ENCODE measurements at places on chromosomes 1 and 21.
A peak's percentile ranks its signal among the peaks of the same experiment; 100 is the strongest.

GRCh38 chr1:54774820-54775498 is 10.6 kb upstream of the PARS2 start:
- DNase-seq: no peak

DNA sequence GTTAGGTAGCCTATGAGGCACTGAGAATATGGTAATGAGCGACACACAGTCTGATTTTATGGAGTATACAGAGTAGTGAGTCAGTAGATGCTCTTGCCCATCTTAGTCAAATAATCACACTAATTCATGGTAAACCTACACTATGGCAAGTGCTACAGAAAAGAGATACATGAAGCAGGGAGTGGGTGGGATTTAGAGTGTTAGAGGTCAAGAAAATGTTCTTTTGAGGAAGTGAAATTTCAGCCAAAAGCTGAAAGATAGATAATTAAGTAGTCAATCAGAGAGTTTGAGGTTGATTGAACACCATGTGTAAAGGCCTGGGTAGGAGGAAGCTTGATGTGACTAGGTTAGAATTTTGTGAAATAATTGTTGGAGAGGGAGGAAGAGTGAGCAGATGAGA is 14.7 kb downstream of the MDM4 start:
- no peak for DNase-seq

DNA sequence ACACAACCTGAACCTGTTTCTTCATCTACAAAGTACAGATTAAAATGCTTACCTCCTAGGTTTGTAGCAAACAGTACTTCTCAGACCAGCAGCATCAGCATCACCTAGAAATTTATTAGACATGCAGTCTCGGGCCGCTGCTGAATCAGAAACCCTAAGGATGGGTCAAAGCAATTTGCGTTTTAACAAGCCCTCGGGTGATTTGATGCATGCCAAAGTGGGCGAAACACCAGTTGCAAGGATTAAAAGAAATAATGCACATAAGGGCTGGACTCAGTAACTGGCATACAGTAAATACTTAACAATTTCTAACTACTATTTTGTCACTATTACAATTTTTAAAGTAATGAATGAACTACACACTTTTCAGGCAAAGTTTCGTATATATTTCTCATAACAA is 47.5 kb downstream of the SH3GLB1 start:
- no peak for DNase-seq

DNA sequence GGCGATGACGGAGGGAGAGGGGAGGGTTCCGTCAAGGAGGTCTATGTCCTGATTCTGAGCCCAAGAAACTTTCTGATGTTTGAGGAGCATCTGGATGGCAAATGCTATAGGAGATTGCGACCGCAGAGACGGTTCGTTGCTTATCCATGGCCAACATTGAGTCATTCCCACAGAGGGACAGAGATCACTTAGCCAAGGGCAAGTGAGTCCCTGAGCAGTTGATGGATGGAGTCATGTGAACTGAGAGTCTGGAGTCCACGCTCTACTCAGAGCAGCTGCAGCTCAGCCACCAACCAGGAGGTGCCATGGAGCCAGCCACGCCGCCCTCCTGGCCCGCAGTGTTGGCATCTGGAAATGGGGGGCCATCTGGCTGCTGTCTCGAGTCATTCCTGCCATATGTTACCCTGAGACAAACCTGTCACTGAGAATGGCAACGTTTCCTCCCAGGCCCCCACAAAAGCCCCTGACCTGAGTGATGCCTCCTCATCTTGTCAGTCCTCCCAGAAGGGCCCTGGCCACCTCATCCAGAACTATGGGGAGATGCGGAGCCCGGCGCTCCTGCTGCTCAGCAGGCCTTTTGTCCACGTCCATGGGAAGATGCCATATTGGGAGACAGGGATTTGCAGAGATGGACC is 58.6 kb downstream of the ATP5PO start:
- no peak for DNase-seq

GRCh38 chr1:210418863-210419650 is 90.4 kb downstream of the HHAT start:
- DNase-seq: no peak

DNA sequence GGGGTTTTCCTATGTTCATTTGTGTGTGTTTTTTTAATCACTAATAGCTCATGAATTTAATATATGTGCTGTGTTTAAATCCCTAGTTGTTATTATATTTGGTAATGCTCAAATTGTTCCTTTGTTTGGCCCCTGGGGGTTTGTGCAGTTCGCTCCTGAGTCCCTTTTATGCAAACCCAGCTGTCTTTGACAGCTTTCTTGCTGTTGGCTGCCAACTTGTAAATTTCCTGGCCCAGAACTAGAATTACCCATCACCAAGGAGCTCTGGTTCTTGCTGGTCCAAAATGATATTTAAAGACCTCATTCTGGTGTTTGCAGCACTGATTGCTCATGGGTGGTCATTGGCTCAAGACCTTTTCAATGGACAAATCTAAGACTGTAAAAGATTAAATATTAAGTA is 39.6 kb upstream of the PGBD5 start:
- no peak for DNase-seq

GRCh38 chr1:218494449-218494852 is 149.3 kb downstream of the TGFB2 start:
- DNase-seq: no peak

GRCh38 chr1:177809819-177810218 is 160.0 kb downstream of the SEC16B start:
- DNase-seq: no peak

- DNase-seq: no peak
These were observed 5.2 kb upstream of the KRTAP12-2 start for GRCh38 chr21:44671911-44672310.

DNA sequence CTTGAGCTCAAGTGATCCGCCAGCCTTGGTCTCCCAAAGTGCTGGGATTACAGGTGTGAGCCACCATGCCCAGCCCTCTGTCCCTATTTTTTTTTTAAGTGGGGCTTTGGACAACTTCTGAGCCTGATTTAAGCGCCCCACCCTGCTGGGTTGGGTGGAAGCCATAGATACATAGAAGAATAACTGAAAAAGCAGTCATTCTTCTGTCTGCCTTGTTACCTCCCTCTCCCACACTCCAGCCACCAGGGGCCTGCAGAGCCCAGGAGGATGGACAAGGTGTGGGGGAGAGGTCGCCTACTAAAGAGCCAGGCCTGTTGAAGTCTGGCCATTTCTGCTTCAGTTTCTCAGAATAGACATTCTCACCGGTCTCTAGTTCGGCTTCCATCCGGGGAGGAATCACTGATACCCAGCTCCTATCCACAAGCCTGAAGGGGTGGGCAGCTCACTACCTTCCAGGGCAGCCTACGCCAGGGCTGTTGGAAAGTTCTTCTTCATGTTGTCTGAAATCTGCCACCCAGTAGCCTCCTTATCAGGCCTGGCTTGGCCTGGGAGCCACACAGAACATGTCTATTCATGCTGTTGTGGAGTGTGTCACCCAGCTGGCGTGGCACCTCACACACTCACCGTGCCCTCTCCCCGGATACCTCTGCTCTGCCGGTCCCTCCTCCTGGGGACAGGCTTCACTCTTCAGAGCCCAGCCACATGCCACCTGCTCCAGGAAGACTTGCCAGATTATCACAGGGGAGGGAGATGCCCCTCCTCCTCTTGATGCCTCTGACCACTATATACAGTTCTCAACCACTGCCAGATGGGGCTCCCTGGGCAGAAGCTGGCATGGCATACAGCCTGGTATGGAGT is 27.7 kb downstream of the KNCN start:
- peak; percentile 81 for DNase-seq

DNA sequence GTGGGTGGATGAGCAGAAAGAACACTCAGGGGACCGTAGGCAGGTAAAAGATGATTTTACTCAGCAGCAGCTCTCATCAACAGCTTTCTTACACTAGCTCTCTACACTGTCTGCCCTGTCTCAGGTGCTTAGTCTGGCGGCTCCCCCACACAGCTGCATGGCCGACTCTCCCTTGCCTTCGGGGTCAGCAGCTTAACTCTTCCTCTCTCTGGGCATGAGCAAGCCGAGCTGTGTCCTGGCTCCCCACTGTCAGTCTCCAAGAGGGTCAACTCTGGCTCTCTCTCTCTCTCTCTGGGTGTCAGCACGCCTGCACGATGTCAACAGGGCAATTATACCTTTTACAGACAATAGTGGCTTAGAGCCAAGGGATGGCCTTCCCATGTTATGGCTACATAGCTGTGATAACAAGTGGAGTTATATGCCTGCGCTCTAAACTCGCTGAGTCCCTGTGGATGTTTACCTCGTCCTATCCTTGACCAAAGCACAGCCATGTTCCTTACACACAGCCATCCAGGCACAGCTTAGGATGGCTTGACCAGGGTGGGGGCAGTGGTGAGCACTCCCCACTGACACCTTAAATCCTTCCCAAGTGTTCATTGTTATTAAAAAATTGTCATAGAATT is 3.1 kb upstream of the BCL10 start:
- no peak for DNase-seq

DNA sequence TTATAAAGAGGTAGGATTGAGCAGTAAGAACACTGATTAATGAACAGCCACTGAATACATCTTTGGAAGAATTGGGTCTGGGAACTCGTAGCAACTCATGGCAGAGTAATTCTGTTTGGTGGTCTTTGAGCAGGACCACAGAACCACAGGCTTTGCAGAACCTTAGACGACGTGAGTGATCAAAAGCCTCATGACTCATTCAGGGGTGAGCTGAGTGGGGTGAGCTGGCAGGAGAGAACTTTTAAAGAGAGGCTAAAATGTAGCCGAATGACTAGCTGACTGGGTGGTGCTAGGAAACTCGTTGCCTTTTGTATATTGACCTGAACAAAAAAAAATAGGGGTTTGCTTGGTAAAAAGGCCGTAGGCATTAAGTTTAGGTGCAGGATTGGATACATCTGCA is 313.8 kb downstream of the TGFB2 start:
- DNase-seq: peak; percentile 86

- no peak for DNase-seq
These were observed 12.7 kb downstream of the ADAMTS1 start for GRCh38 chr21:26832546-26832945.

DNA sequence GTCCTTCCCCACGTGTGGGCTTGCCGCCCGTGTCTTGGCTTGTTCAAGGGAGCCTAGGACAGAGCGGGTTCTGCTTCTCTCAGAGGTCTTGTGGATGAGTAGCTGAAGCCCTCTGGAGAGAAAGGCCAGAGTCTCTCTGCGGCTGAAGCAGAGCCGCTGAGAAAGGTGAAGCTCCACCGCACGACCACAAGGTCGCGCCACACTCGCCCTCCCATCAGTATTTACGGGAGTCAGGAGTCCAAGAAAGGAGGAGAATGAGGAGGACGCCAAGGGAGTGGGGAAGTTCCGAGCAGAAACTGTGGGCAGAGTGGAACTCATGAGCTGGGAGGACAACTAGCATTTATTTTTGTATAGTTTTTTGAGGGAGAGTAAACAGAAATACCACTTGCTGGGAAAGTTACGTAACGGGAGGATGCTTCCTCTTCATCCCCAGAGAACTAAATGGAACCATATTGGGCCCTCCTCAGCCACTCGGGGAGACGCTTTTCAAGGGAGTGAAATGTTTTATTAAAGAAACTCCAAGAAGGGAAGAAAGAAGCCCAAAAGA is 51.6 kb upstream of the HAO2 start:
- no peak for DNase-seq

DNA sequence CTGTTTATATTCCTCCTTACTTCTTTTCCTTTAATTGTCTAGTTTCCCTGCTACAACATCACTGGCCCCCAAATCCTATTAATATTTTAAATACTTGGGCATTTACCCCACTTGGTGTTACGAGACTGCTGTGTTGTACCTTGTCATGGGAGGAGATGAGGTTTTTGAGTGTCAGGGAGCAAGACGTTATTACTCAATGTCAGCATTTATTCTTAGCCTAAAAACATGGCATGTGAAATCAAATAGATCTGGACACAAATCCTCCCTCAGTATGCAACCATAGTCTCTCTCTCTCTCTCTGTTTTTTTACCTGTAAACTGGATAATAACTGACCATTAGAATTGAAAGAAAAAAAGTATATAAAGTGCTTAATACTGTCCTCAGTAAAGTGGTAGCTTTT is 4.6 kb downstream of the LRRC8B start:
- DNase-seq: no peak

- no peak for DNase-seq
These were observed 198.5 kb downstream of the DYRK1A start for GRCh38 chr21:37564924-37565529.

- peak; percentile 15 for DNase-seq
These were observed 97.3 kb downstream of the MAP3K21 start for GRCh38 chr1:233424779-233425178.

DNA sequence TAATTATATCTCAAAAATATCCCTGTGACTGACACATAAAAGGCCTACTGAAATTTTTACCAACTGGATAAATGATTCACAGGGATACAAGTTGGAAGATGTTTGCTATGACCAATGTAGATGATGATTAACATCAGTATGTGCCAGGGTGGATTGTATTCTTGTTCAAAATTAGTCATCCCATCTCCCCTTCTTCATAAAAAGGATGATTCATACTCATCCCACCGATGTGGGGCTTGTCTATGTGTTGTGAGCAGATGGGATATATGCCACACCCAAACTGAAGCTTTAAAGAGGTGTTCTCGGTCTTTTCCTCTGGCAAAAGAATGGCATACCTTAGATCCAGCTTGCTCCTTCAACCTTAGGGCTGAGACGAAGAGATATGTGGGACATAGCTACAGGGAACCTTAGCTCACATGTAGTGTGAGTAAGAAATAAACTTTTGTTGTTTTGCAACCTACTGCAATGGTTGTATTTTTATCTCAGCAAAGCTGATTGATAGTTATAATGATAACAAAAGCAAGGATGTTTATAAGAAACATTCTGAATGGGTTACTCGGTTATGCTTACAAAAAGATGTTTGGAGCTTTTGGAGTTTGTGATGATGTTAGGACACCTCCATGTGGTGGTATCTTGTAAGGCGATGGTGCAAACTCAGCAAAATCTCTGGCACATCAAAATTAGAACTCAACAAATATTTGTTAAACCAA is 29.4 kb downstream of the SPATA17 start:
- peak; percentile 100 for DNase-seq

GRCh38 chr1:221274373-221274772 is 395.1 kb downstream of the HLX start:
- DNase-seq: no peak

DNA sequence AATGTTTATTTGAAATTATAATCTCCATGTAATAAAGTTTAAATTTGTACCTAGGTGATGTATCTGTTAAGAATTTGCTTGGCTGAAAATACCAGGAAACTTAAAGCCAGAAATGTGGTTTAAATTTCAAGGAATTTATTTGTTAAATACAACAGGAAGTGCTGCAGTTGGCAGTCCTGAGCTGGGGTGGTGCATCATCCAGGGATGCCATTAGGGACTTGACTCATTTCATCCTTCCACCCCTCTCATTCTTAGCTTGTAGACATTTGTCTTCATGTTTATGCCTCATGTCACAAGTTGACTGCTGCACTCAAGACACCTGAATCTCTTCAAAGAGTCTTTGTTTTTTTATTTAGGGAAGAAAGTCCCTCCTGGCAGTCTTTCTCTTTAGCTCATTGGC is 175.9 kb downstream of the LHX8 start:
- DNase-seq: no peak

DNA sequence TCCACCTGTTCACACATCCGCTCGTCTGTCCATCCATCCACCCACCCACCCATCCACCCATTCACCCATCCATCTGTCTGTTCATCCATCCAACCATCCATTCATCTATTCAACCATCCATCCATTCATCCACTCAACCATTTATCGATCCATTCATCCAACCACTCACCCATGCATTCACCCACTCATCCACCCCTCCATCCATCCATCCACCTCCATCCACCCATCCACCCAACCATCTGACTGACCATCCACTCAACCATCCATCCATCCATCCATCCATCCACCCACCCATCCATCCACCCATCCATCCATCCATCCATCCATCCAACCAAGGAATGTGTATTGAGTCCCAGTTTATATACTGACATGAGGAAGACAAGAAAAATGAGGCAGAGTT is 73.1 kb downstream of the UMODL1 start:
- DNase-seq: no peak
